Fibroblast of lung (primary cell): ENCODE measurements at places on chromosomes 5 and 9.

GRCh38 chr5:21199087-21199486 is 1211.1 kb upstream of the CDH18 start:
- no peaks in the 10 kb centered on the region for H3K27me3 ChIP-seq
- no peak overlapping the region for H3K4me3 ChIP-seq
- H3K4me1 ChIP-seq, result no peaks in the 10 kb centered on the region
- no peak overlapping the region for H3K27ac ChIP-seq

GRCh38 chr5:103424026-103424425 is 138.6 kb downstream of the NUDT12 start:
- H3K4me1 ChIP-seq, result no peaks in the 10 kb centered on the region
- DNase-seq, result peak; percentile 78
- no peak overlapping the region for H3K4me3 ChIP-seq

GRCh38 chr5:145856285-145856818 is 16.5 kb downstream of the GRXCR2 start:
- peak overlapping the region; percentile 5 for H3K4me3 ChIP-seq
- no peaks in the 10 kb centered on the region for H3K36me3 ChIP-seq
- no peaks in the 10 kb centered on the region for H3K27me3 ChIP-seq
- H3K4me1 ChIP-seq, result peaks cover 8% of the 10 kb centered on the region
- DNase-seq, result peak; percentile 82

DNA sequence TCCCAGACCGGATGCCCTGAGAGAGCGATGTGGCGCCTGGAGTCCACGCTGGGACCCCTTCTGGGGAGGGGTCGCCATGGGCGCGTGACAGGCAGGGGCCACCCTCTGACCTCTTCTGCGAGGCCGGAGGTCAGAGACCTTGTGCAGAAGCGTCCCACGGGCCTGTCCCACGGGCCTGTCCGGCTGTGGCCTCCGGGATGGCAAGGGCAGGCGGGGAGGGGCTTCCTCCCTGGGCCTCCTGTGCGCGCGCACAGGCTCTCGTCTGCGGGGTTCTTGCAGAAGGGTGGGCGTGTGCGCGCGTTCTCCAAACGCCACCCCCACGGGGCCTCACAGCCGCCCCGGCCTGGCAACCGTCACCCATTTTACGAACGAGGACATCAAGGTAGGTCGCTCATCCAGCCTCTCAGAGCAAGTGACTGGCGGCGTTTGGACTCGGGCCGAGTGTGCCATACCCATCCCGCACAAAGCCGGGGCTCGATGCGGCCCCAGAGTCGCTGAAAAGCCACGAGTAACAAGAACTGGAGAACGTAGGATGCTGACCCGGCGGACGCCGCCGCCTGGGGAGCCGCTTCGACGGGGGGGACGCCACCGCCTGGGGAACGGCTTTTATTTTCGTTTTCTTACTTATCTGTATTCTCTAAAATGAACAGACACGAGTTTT is 897 bp downstream of the AHRR start:
- H3K27ac ChIP-seq, result peak overlapping the region; percentile 62
- peaks cover 5% of the 10 kb centered on the region for H3K36me3 ChIP-seq
- DNase-seq, result peak; percentile 29
- peak overlapping the region; percentile 73 for H3K4me3 ChIP-seq
- peaks cover 10% of the 10 kb centered on the region for H3K4me1 ChIP-seq

DNA sequence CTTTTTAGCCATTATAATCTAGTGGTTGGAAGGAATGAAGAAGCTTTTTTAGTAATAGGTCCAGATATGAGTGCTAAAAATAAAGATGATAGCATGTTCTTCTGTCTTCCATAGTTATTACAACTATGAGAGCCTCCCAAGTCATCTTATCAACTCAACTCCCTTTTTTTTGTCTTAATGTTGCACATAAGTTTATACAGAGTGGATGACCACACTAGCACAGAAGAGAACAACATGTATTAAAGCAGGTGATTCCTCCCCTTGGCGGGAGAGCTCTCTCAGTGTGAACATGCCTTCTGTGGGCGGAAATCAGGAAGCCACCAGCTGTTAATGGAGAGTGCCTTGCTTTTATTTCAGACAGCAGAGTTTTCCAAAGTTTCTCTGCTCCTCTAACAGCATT is 40.1 kb upstream of the STX17 start:
- H3K4me1 ChIP-seq, result no peaks in the 10 kb centered on the region
- H3K27ac ChIP-seq, result no peak overlapping the region
- no peaks in the 10 kb centered on the region for H3K36me3 ChIP-seq
- DNase-seq, result no peak
- no peak overlapping the region for H3K4me3 ChIP-seq
- no peaks in the 10 kb centered on the region for H3K27me3 ChIP-seq

DNA sequence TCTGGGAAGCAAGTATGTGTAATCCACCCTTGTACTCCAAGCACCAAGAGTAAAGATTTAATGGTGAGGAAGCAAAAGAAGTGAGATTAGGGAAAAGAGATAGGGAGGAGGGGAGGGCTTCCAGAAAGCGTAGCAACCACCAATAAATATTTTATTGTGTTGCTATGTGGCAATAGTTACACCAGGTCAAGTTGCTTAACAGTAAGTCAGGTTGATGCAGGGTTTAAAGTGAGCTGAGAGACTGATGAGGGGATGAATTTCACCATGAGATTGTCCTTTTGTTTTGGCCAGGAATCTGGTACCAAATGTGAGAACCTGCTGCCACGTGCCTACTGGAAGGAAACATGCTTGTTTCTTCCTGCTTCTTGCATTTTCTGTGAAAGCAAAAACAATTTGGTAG is 62.7 kb downstream of the PCSK5 start:
- no peaks in the 10 kb centered on the region for H3K27me3 ChIP-seq
- no peak overlapping the region for H3K4me3 ChIP-seq
- no peaks in the 10 kb centered on the region for H3K4me1 ChIP-seq
- no peak for DNase-seq

- H3K4me3 ChIP-seq, result no peak overlapping the region
- no peak for DNase-seq
- H3K27me3 ChIP-seq, result no peaks in the 10 kb centered on the region
- no peak overlapping the region for H3K27ac ChIP-seq
- no peaks in the 10 kb centered on the region for H3K36me3 ChIP-seq
Measured at GRCh38 chr9:91718071-91718470, 232.0 kb downstream of the ROR2 start.

GRCh38 chr5:51411921-51412325 is 28.7 kb downstream of the ISL1 start:
- no peaks in the 10 kb centered on the region for H3K27me3 ChIP-seq
- no peaks in the 10 kb centered on the region for H3K4me1 ChIP-seq
- no peak for DNase-seq
- H3K36me3 ChIP-seq, result no peaks in the 10 kb centered on the region

- no peaks in the 10 kb centered on the region for H3K27me3 ChIP-seq
- H3K36me3 ChIP-seq, result no peaks in the 10 kb centered on the region
- no peak for DNase-seq
- H3K27ac ChIP-seq, result no peak overlapping the region
Measured at GRCh38 chr5:145466533-145466932, 368.6 kb downstream of the PRELID2 start.

GRCh38 chr5:100311806-100312205 is 223.4 kb upstream of the FAM174A start:
- no peaks in the 10 kb centered on the region for H3K36me3 ChIP-seq
- DNase-seq, result peak; percentile 25
- H3K27ac ChIP-seq, result no peak overlapping the region
- no peaks in the 10 kb centered on the region for H3K27me3 ChIP-seq
- no peaks in the 10 kb centered on the region for H3K4me1 ChIP-seq

- H3K27ac ChIP-seq, result no peak overlapping the region
- no peaks in the 10 kb centered on the region for H3K36me3 ChIP-seq
- no peak overlapping the region for H3K4me3 ChIP-seq
- no peak for DNase-seq
Measured at GRCh38 chr5:146306838-146307237, 31.8 kb upstream of the POU4F3 start.

GRCh38 chr5:163609910-163610309 is 104.5 kb downstream of the MAT2B start:
- no peak overlapping the region for H3K4me3 ChIP-seq
- no peak overlapping the region for H3K27ac ChIP-seq
- no peak for DNase-seq
- H3K27me3 ChIP-seq, result no peaks in the 10 kb centered on the region

DNA sequence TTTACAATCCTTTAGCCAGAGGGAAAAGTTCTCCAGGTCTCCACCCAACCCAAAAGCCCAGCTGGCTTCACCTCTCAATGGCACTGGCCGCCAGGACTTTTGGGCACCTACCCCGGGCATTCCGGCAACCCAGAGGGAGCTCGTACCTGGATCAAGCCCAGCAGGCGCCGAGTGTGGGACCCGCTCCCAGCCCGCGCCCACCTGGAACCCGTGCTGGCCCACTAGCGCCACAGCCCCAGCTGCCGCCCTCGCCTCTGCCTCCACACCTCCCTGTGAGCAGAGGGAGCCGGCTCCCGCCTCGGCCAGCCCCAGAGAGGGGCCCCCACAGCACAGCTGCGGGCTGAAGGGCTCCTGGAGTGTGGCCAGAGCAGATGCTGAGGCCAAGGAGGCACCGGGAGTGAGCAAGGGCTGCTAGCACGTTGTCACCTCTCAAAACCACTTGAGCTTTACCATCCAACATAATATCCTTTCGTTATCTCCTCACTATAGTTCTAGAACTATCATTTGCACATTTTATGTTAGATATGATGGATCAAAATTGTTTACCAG is 69.7 kb downstream of the GCNT1 start:
- DNase-seq, result no peak
- no peaks in the 10 kb centered on the region for H3K36me3 ChIP-seq
- no peaks in the 10 kb centered on the region for H3K27me3 ChIP-seq
- H3K4me3 ChIP-seq, result no peak overlapping the region

DNA sequence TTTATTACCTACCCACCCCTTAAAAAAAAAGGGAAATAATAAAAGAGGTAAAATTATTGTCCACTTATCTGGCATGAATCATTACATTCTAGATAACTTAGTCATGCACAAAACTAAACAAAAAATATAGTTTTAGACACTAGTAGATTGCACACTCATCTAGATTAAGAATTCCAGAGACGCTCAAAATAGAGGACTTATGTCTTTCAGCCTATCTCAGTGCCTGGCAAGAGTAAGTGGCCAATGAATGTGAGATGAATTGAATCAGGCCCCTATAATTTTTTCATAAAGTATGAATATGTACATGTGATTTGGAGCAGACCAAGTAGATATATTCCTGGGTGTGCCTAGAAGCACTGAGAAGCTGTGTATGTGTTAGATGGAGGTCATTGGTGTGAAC is 2.0 kb upstream of the RXFP3 start:
- no peak overlapping the region for H3K27ac ChIP-seq
- H3K4me1 ChIP-seq, result no peaks in the 10 kb centered on the region
- peaks cover 28% of the 10 kb centered on the region for H3K27me3 ChIP-seq

- no peaks in the 10 kb centered on the region for H3K27me3 ChIP-seq
- H3K4me1 ChIP-seq, result no peaks in the 10 kb centered on the region
- no peak overlapping the region for H3K4me3 ChIP-seq
- H3K36me3 ChIP-seq, result no peaks in the 10 kb centered on the region
Measured at GRCh38 chr5:54159153-54159892, 151.1 kb downstream of the ARL15 start.

- no peaks in the 10 kb centered on the region for H3K36me3 ChIP-seq
- peaks cover 3% of the 10 kb centered on the region for H3K4me1 ChIP-seq
- H3K4me3 ChIP-seq, result no peak overlapping the region
- H3K27me3 ChIP-seq, result no peaks in the 10 kb centered on the region
Measured at GRCh38 chr5:96115147-96115807, 153.6 kb upstream of the ELL2 start.

GRCh38 chr9:18126831-18127498 is 347.0 kb upstream of the ADAMTSL1 start:
- H3K27ac ChIP-seq, result no peak overlapping the region
- no peaks in the 10 kb centered on the region for H3K36me3 ChIP-seq
- H3K4me3 ChIP-seq, result no peak overlapping the region

- peaks cover 8% of the 10 kb centered on the region for H3K4me1 ChIP-seq
- no peaks in the 10 kb centered on the region for H3K36me3 ChIP-seq
- peak overlapping the region; percentile 77 for H3K27ac ChIP-seq
- peak; percentile 73 for DNase-seq
- no peaks in the 10 kb centered on the region for H3K27me3 ChIP-seq
Measured at GRCh38 chr9:98034593-98035546, 21.7 kb upstream of the NANS start.

- no peak for DNase-seq
- no peaks in the 10 kb centered on the region for H3K27me3 ChIP-seq
- H3K36me3 ChIP-seq, result no peaks in the 10 kb centered on the region
- no peak overlapping the region for H3K4me3 ChIP-seq
Measured at GRCh38 chr9:5593904-5594303, 35.0 kb upstream of the RIC1 start.

GRCh38 chr5:34599471-34600117 is 56.5 kb upstream of the RAI14 start:
- H3K27me3 ChIP-seq, result no peaks in the 10 kb centered on the region
- no peaks in the 10 kb centered on the region for H3K36me3 ChIP-seq
- H3K4me3 ChIP-seq, result no peak overlapping the region
- no peak overlapping the region for H3K27ac ChIP-seq
- DNase-seq, result no peak
- peaks cover 19% of the 10 kb centered on the region for H3K4me1 ChIP-seq

DNA sequence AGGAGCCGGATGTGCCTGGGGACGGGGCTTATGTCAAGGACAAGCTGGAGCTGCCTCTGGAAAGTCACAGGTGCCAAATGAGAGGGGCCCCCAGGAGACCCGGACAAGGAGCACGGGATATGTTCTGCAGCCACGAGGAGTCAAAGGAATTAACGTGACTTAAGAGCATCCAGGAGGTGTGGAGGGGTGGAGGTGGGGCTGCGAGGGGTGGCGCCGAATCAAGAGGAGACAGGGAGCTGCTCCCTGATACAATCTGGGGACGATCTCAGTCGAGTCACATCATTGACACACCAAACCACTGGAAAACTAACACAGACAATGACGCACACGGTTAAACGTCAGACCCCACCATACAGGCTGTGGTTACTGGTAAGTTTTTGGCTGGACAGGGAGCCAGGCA is 10.4 kb downstream of the CCDC127 start:
- peaks cover 7% of the 10 kb centered on the region for H3K36me3 ChIP-seq
- no peaks in the 10 kb centered on the region for H3K4me1 ChIP-seq
- no peaks in the 10 kb centered on the region for H3K27me3 ChIP-seq
- DNase-seq, result peak; percentile 83

DNA sequence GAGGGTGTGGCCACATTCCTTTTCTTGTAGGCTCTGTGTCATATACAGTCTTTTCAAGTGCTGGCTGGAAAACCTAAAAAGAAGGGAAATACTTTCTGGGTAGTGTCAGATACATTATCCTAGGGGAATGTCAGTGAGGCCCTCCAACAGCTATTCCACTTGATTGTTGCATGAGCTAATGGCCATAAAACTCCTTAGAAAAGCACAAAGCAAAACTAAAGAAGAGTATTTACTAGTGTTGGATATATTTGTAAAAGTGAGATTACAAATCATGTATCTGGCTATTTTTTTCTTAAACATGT is 829 bp downstream of the ANXA1 start:
- peak overlapping the region; percentile 79 for H3K4me3 ChIP-seq
- no peaks in the 10 kb centered on the region for H3K27me3 ChIP-seq

DNA sequence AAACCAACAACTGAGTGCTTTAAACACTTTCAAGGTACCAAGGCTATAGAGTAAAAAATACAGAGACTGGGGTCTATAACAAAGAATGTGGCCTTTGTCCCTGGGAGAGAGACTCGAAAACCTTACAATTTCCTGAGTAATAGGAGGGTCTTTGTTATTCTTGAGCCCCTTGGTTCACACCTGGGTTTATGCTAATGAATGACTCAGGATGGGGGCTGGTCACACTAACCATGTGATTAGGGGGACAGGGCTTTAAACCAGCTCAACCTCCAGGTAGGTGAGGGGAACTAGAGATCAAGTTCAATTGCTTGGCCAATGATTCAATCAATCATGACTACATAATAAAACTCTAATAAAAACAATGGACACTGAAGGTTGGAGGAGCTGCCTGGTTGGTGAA is 50.2 kb downstream of the PLPP1 start:
- no peaks in the 10 kb centered on the region for H3K36me3 ChIP-seq
- no peak overlapping the region for H3K27ac ChIP-seq
- no peak overlapping the region for H3K4me3 ChIP-seq
- no peaks in the 10 kb centered on the region for H3K4me1 ChIP-seq
- no peaks in the 10 kb centered on the region for H3K27me3 ChIP-seq
